ENCODE measurements at places on chromosomes 1 and 21.

- no peak for DNase-seq
These were observed 76.3 kb downstream of the RD3 start for GRCh38 chr1:211415700-211416099.

DNA sequence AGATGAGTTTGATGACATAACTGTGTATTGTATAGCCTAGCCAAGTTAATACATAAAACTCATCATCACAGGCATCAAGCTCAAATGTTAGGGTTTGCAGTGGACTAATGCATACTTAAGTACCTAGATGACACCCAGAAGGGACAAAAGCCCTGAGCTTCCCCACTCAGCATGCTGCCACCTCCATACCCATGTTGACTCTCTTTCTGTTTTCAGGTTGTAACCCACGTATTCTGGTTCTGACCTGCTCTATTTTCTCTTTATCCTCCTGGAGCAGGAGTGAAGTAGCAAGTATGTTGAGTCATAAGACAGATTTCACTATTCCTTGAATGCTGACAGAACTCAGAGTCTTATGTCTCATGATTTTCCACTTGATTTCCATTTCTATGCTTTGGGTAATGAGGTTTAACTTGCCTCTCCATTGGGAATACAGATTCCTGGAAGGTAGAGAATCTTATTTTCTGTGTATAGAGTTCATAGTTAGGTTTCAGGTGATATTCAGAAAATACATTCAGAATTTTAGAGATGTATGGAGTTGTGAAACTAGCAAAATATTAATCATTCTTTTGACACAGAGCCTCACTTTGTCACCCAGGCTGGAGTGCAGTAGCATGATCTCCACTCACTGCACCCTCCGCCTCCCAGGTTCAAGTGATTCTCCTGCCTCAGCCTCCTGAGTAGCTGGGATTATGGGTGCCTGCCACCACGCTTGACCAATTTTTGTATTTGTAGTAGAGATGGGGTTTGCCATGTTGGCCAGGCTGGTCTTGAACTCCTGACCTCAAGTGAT, 122.5 kb upstream of the KCNJ15 start:
- DNase-seq, result no peak

DNA sequence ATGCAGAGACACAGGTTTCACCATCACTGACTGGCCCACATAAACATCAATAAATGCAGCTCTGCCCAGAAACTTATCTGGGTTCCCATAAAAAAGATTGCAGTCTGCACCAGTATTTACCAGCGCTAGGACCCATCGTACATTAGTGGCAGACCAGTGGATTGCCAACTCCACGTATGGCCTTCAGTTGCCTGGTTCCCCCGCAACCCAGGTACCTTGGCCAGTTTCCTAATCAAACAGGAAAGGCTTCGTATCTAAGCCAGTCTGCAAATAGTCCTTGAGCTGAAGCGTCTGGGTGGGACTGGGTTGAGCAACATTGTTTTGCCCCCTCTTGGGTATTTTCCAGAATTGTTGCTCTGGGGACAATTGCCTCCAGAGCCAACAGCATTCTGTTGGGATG, 1639.3 kb downstream of the MRPL39 start:
- no peak for DNase-seq

- no peak for DNase-seq
These were observed 10.3 kb upstream of the VWA5B1 start for GRCh38 chr1:20280341-20280740.

GRCh38 chr1:118963456-118964430, 24.4 kb downstream of the TBX15 start:
- DNase-seq, result no peak

- DNase-seq, result no peak
These were observed 73.8 kb downstream of the LYPLAL1 start for GRCh38 chr1:219247441-219247840.

DNA sequence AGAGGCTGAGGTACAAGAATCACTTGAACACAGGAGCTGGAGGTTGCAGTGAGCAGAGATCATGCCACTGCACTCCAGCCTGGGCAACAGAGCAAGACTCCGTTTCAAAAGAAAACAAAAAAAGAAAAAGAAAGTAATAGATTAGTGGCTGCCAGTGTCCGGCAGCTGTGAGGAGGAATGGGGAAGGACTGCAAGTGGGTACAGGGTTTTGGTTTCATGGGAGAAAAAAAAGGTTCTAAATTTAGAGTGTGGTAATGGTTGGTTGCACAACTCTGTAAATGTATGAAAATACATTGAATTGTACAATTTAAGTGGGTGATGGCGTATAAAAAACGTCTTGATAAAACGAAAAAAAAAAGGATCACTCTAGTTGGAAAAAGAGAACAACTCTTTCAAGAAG, 6.7 kb downstream of the TAF1A start:
- DNase-seq, result no peak

DNA sequence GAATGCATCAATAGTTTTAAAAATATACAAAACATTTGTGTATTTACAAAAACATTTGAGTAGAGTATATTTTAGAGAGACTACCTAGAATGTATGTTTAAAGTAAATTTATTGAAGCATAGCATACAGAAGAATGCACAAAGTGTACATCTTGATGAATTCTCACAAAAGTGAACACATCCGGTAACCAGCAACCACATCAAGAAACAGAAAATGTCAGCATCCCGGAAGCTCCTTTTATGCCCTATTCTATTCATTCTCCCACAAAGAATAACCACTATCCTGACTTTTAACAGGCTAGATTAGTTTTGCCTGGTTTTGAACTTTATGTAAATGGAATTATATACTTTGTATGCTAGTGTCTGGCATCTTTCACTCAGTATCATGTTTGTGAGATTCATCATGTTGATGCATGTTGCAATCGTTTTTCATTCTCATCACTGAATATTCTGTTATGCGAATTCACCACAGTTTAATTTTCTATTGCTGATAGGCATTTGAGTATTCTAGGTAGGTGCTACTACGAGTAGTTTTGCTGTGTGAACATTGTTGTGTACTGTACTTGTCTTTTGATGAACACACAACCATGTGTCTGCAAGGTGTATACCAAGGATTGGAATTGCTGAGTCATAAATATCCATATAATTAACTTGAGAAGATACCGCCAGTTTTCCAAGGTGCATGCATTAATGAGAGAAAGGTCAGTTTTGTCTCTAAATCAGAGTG, 75.4 kb downstream of the CACHD1 start:
- DNase-seq, result peak; percentile 68

- no peak for DNase-seq
These were observed 129.5 kb downstream of the PIGK start for GRCh38 chr1:77089756-77090155.

- peak; percentile 51 for DNase-seq
These were observed 4.3 kb downstream of the TCHH start for GRCh38 chr1:152110860-152111514.

DNA sequence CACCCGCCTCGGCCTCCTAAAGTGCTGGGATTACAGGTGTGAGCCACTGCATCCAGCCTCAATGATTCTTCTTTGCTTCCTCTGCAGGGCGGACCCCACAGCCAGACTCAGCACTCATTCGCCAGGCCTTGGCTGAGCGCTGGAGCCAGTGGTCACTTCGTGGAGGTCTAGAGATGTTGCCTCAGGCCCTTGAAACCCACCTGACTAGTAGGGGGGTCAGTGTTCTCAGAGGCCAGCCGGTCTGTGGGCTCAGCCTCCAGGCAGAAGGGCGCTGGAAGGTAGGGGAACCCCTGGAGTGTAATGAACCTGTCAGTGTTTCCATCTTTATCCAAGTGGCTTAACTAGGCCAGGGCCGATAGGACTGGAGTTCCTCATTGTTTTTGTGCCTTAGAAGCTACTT, 2.7 kb downstream of the PPOX start:
- no peak for DNase-seq

DNA sequence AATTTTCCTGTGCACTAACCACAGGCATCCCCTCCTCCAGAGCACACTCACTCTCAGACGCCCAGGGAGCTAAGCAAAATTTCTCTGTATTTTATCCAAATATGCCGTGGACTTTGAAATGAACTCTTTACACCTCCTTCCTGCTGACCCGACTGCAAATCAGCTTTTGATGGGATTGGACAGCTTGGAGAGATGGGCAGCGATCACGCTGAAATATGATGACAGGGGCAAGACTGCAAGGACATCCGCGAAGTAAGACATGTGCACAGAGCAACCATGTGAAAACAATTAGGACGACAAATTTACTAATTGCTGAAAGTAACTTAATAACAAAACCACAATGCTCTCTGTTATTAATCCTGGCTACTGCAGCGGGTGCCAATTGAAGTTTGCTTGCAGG, 64.6 kb upstream of the CLDN14 start:
- no peak for DNase-seq

- no peak for DNase-seq
These were observed 15.3 kb upstream of the FMO4 start for GRCh38 chr1:171298696-171299095.

DNA sequence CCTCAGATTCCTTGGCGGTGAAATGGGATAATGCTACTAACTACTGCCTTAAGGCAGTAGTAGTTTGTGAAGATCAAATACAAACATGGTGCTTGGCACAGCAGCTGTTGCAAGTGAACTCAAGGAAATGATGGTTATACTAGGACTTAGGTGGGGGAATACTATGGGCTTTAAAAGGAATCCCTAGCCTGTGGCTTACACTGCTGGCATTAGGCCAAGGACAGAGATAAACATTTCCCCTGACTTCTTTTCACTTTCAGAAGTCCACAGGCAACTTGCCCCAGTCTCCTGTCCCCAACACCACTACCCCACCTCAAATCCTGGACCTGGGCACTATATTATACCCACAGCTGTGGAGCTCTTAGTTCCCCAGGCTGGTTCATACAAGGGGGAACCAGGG, 13.1 kb upstream of the VAMP4 start:
- no peak for DNase-seq

DNA sequence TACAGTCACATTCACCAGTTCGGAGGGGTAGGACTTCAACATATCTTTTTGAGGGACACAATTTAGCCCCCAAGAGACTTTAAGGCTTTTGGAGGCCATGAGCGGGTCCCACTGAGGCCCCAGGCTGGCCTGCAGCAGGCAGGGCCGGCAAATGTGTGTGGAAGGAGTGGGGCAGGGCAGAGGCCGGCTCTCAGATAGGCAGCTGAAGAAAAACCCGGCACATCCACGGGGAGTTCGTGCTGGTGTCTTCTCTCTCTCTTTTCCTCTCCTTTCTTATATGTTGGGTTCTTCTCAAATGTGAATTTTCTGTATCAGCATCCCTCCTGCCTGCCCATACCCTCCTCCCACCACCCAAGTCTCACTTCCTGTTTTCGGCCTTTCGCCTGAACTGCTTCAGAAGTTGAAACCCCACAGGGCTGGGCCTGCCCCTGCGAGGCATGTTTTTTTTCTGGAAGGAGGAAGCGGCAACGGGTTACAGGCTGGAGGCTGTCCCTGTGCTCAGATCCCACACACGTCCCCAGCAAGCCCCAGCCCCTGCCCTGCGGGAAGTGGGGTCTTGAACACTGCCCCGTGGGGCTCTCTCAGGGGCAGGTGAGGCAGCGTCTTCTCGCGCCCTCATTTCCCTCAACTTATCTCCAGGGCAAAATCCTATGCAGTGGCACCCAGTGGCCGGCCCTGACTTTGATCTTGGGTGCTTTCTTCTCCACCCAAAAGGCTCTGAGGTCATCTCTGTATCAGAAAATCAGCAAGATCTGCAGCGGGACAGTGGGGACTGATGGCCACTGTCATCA, 9.7 kb upstream of the UMODL1 start:
- DNase-seq, result no peak

DNA sequence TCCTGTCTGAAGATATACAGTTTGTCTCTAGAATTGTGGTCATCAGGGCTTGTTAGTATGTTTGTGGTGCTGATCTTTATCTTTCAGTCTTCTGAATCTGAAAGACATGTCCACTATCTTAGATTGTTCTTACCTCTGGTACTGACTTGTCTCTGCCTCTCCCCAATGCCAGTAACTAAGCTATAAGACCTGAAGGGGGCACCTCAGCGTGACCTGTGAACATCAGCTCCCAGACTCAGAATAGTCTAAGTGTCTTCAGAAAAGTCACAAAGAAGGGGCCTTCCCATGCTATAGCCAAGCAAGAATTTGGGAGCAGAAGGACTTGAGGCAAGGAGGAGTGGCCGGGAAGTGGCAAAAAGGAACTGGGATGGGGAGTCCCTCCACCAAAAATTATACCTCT, 178.1 kb downstream of the NTNG1 start:
- DNase-seq, result no peak

DNA sequence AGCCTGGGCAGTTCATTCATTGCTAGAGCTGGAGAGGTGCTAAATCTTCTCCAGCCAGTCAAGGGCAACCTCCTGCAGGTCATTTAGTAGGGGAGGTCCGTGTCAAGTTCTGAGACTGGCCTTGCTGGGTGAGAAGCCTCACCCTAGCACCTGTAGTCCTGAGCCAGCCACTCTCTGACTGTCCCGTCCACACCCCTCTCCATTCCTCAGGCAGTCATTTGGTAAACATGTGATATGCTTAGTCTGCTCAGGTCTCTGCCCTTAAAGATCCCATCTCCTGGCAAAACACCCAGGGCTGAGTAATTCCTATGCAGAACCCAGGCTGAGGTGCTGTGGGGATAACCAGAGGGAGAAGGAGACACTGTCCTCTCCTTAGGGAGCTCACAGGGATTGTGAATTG, 13.7 kb upstream of the IGFN1 start:
- no peak for DNase-seq

GRCh38 chr1:175804561-175804960, 61.2 kb upstream of the TNR start:
- no peak for DNase-seq

DNA sequence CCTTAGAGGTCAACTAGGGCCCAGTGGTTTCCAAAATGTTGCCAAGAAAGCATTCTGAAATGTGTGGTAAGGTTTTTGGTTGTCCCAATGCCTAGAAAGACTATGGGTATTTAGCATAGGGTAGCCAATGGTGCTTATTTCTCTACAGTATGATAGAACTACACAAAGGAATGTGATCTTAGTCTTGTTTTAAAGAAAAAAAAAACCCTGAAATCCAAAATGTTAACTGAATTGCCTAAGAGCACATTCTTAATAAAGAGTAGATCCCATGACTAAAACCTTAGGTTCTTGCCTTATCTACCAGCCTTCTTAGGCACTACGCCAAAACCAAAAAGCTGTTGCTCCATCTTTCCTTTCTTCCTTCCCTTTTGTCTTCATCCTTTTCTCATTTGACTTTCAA, 428.2 kb downstream of the MRPL39 start:
- DNase-seq, result no peak

- DNase-seq, result no peak
These were observed 3.0 kb downstream of the CTSS start for GRCh38 chr1:150762552-150762951.

DNA sequence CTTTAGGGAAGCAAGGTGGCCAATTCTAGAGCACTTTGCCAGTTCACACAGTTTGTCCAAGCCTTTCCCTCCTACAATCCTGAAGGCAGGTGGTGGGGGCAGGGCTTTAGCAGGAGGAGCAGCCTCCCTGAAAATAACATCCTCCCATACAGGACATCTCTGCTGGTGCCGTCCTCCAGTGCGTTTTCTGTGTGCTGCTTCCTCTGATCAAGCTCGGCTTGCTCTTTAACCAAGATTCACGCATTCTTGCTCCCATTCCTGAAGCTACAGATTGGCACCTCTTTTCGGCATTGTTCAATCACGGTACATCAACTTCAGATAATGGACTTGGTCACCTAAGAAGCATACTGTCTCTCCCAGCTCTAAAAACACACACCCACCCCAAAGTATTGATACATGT, 7.5 kb upstream of the DPT start:
- DNase-seq, result no peak
